ENCODE measurements at places on chromosomes 12 and 14. TPM values are rescaled to one million over a fixed set of nuclear protein-coding genes. Genes with fewer than 3 reads are reported as not detected.

Gene KRT79
- total RNA-seq, result not detected

Gene KRT82
- not detected for total RNA-seq

Gene SLC25A21
- not detected for total RNA-seq

Gene HCAR2
- total RNA-seq, result 0.16 TPM

Gene CIDEB
- 24.7 TPM for total RNA-seq

Gene P2RX2
- total RNA-seq, result not detected
